ENCODE measurements at places on chromosomes 3 and 15. TPM values are rescaled to one million over a fixed set of nuclear protein-coding genes. Genes with fewer than 3 reads are reported as not detected.

Gene IL5RA
- total RNA-seq: 0.56 TPM

Gene BFSP2
- total RNA-seq: not detected

Gene CHDH
- 34.0 TPM for total RNA-seq

Gene CCDC39
- not detected for total RNA-seq

Gene FILIP1L
- 1.4 TPM for total RNA-seq

Gene GOLGA8N
- total RNA-seq: 4.7 TPM

Gene MESP2
- not detected for total RNA-seq

Gene APOD
- 0.33 TPM for total RNA-seq

Gene MST1R
- total RNA-seq: 0.23 TPM

Gene STRA6
- not detected for total RNA-seq

Gene PIF1
- 0.42 TPM for total RNA-seq

Gene SEMA3G
- 0.47 TPM for total RNA-seq

Gene PROK2
- 0.84 TPM for total RNA-seq

Gene CILP
- total RNA-seq: 0.28 TPM

Gene YEATS2
- 9.4 TPM for total RNA-seq

Gene P2RY13
- 3.8 TPM for total RNA-seq

Gene ISLR
- 2.4 TPM for total RNA-seq

Gene MYZAP
- total RNA-seq: 0.50 TPM

Gene PEAK1
- 14.9 TPM for total RNA-seq

Gene GNAI2
- total RNA-seq: 65.0 TPM

Gene DPPA4
- total RNA-seq: 3.1 TPM

Gene LRRN1
- 0.33 TPM for total RNA-seq

Gene GPR87
- not detected for total RNA-seq

Gene EFHB
- total RNA-seq: 0.37 TPM

Gene ACAD9
- total RNA-seq: 35.8 TPM

Gene GRM7
- total RNA-seq: 0.33 TPM

Gene RHCG
- total RNA-seq: 0.19 TPM

Gene RBMS3
- total RNA-seq: 14.9 TPM

Gene PCOLCE2
- 17.2 TPM for total RNA-seq

Gene SYNPR
- not detected for total RNA-seq

Gene C3orf80
- total RNA-seq: 1.4 TPM

Gene RTP1
- total RNA-seq: not detected

Gene CKMT1A
- 0.65 TPM for total RNA-seq

Gene ATP2C1
- total RNA-seq: 45.1 TPM

Gene GCHFR
- total RNA-seq: 50.5 TPM

Gene SERPINI2
- not detected for total RNA-seq

Gene PARP14
- 79.7 TPM for total RNA-seq

Gene ZNF660
- 0.59 TPM for total RNA-seq

Gene POLR2M
- total RNA-seq: 230 TPM

Gene PLSCR2
- 0.25 TPM for total RNA-seq

Gene ADAMTS9
- 13.5 TPM for total RNA-seq

Gene OSBPL10
- total RNA-seq: 4.0 TPM

Gene CD200R1
- 5.4 TPM for total RNA-seq

Gene EFL1
- total RNA-seq: 10.1 TPM

Gene SOX14
- not detected for total RNA-seq

Data from liver (tissue), 10 donors.